ENCODE measurements at places on chromosomes 12 and 14. TPM values are rescaled to one million over a fixed set of nuclear protein-coding genes. Genes with fewer than 3 reads are reported as not detected.

BIN2 gene
- 2.1 TPM for total RNA-seq

FAR2 gene
- 10.0 TPM for total RNA-seq

GLT1D1 gene
- 0.20 TPM for total RNA-seq

PPP1R1A gene
- total RNA-seq = 104 TPM

DNA sequence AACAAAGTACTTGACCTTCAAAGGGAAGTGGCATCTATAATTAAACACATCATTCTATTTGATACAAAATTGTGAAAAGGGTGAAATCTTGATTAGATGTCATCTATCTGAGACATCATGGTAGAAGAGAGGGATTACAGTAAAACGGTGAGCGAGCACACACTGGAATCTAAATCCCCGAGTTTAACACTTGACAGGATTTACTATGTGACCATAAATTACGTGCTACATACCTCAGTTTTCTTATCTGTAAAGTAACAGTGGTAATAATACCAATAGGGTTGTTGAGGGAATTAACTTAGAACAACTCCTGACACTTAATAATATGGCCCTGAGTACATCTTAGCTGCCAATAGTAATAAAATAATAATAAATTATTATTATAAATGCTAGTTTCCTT is 13.3 kb downstream of the USP44 start:
- no peak for DNase-seq

DNA sequence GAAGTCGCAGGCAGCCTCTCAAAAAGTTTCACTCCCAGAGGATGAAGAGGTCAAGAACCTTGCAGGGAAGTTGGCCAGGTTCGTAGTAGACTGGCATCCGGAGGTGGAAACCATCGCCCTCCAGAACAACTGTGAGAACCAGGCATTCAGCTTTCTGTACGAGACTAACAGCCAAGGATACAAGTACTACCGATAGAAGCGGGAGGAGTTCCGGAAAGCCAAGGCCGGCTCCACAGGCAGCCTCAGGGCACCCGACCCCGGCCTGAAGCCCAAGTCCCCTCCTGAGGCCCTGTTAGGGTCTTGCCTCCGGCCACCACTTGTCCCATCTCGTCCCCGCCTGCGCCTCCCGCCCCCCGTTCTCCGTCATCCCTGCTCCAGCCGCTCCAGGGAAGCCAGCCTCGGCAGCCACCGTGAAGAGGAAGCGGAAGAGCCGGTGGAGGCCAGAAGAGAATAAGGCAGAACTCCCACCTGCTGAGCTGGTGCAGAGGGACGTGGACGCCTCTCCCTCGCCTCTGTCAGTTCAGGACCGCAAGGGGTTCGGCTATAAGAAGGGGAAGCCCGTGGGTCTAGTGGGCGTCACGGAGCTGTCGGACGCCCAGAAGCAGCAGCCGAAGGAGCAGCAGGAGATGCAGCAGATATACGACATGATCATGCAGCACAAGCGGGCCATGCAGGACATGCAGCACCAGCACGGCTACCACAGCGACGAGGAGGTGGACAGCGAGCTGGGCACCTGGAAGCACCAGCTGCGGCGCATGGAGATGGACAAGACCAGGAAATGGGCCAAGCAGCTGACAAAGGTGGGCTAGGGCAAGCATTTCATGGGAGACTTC is 366.8 kb upstream of the ATXN7L3B start:
- DNase-seq = no peak

All from right atrium auricular region (tissue), 2 donors.